IMR-90 (cell line): ENCODE measurements at places on chromosomes 5 and 9.

- peak; percentile 39 for DNase-seq
These were observed 75.9 kb downstream of the KDM4C start for GRCh38 chr9:6833518-6834192.

DNA sequence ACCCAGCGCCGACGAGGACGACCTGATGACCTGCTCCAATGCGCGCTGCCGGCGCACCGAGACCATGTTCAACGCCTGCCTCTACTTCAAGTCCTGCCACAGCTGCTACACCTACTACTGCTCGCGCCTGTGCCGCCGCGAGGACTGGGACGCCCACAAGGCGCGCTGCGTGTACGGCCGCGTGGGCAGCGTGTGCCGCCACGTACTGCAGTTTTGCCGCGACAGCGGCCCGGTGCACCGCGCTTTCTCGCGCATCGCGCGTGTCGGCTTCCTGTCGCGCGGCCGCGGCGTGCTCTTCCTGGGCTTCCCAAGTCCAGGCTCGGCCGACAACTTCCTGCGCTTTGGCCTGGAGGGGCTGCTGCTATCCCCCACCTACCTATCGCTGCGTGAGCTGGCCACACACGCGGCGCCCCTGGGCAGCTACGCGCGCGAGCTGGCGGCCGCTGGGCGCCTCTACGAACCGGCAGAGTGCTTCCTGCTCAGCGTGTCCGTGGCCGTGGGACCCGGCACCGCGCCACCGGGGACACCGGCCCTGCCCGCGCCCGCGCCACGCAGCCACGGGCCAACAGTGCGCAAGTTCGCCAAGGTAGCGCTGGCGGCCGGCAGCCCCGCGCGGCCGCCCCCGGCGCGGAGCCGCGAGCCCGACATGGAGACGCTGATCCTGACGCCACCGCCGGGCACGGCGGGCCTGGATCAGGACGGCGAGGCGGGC, 2.7 kb upstream of the PHPT1 start:
- DNase-seq: no peak

GRCh38 chr5:116971131-116971530, 396.5 kb upstream of the SEMA6A start:
- DNase-seq: no peak

DNA sequence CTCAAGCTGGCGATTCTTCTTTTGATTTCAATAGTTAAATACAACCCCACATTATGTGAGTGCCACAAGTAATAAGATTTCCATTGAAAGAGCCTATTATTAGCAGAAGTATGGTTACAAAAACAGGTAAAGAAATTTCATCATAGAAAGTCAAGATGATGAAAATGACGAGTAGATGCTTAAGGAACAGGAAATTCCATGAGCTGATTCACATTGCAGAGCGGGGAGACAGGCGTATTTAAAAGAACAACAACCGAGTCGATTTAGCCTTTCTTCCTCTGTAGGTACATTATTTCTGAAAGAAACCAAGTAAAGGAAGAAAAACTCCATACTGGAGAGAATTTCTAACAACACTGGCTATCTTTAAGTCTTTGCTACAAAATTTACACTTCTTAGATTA, 310.4 kb downstream of the SLF1 start:
- peak; percentile 1 for DNase-seq

DNA sequence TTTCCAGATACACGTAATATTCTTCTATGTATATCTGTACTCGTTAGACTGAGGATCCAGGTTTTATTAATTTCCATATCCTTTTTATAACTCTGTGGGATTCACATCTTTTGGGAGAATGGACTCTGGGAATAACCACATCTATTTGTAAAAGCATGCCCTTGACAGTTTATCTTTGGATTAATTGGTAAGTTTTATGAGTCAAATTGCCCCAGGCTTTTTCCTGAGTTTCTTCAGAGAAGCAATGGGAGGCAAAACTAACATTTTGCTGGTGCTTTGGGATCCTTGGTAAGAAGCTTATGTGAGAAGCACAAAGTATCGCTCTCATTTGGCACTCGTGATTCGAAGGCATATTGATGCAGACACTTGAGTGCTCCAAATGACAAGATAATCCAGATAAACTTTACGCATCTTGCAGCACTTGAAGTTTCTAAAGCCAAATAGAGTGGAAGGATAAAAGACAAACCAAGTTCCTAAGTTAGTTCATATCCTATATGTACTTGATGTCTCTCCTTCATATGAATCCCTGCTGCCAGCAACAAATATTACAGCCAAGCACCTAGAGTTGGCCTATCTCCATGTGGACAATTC, 324.7 kb downstream of the TLE4 start:
- peak; percentile 1 for DNase-seq
